ENCODE measurements at places on chromosomes 1 and 21. TPM values are rescaled to one million over a fixed set of nuclear protein-coding genes. Genes with fewer than 3 reads are reported as not detected.
A peak's percentile ranks its signal among the peaks of the same experiment; 100 is the strongest.

GRCh38 chr1:41708332-41708731 lies 210.4 kb downstream of the HIVEP3 start:
- no peak for DNase-seq

Gene MARK1
- 105 TPM for total RNA-seq

Gene PIAS3
- 20.3 TPM for total RNA-seq

- no peak for DNase-seq
These were observed 42.7 kb downstream of the RGL1 start for GRCh38 chr1:183847641-183848040.

Gene NOS1AP
- 12.7 TPM for total RNA-seq

- DNase-seq, result peak; percentile 85
These were observed 48.2 kb upstream of the LRP8 start for GRCh38 chr1:53376041-53376461.

GRCh38 chr21:42756580-42757250 lies 103.3 kb downstream of the PDE9A start:
- DNase-seq, result no peak

Gene COL24A1
- 0.15 TPM for total RNA-seq

- no peak for DNase-seq
These were observed 37.4 kb upstream of the SLC30A1 start for GRCh38 chr1:211616231-211616964.

Gene TGFBR3
- 0.98 TPM for total RNA-seq

DNA sequence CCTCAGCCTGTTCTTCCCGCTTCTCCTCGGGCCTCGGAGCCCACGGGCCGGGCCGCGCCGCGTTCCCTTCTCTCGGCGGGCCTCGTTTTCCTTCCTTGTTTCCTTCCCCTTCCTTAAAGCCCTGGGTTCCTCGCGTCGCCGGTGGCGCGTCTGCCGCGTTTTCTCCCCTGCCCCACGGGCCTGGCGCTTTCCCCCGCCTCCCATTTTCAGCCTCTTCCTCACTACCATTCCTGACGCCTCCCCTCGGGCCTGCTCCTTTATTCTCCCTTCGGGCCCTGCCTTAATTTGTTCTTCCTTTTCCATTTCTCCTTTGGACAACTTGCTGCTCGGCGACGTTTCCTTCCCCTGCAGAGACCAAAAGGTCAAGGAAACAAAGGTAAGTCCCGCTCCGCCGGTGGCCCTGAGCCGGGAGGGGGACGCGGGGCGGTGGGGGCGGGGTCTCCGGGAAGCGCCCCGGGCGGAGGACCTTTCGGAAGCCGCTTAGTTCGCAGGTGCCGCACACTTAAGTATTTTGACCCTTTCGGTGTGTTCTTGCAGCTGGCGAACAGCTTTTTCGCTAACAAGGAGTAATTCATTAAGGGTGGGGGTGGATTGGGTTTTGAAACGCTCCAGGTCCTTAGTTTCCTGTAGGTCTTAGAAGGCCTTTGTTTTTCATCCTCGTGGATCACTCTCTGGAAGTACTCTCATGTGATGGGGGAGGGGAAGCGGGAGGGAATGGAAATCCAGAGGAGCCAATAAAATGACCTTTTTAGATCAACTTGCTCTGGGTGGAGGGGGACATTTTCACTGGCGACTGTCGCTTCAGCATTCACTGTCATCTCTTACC lies 780 bp downstream of the YTHDF2 start:
- peak; percentile 72 for DNase-seq

Gene CADM3
- total RNA-seq, result 165 TPM

Gene C1QC
- not detected for total RNA-seq

Gene OR2M3
- not detected for total RNA-seq

GRCh38 chr1:115239426-115239825 lies 98.6 kb downstream of the NGF start:
- no peak for DNase-seq

Gene OR2G3
- not detected for total RNA-seq

Gene SPRR4
- total RNA-seq, result not detected

Gene BTBD8
- 13.4 TPM for total RNA-seq

Gene TCHHL1
- total RNA-seq, result not detected

DNA sequence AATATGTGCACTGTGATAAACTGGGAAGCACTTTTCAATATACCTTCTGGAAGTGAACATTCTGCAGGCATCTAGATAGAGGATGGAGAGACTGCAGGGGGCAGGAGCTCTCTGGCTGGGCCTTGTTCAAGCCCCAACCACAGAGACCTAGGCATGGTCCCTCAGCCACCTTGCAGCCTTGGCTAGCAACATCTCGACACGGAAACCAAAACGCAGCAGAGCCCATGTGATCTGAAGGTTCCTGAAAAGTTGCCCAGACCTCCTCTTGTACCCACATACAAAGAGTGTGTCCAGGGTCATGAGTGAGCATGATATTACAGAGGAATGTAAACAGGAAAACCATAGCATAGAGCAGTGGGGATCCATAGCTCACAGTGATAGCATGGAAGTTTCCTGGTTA lies 33.1 kb upstream of the SAMD11 start:
- DNase-seq, result no peak

Gene DMAP1
- 62.6 TPM for total RNA-seq

GRCh38 chr1:96971849-96972602 lies 250.4 kb downstream of the PTBP2 start:
- no peak for DNase-seq

GRCh38 chr1:179017383-179018326 lies 8.0 kb upstream of the FAM20B start:
- no peak for DNase-seq

GRCh38 chr1:197924516-197925123 lies 7.4 kb downstream of the LHX9 start:
- no peak for DNase-seq

- no peak for DNase-seq
These were observed 60.5 kb downstream of the KLHDC7A start for GRCh38 chr1:18541046-18541795.

Gene CEP350
- total RNA-seq, result 36.6 TPM

GRCh38 chr1:31390071-31390470 lies 17.2 kb upstream of the FABP3 start:
- no peak for DNase-seq

- no peak for DNase-seq
These were observed 63.4 kb upstream of the SRSF10 start for GRCh38 chr1:24043345-24044032.

DNA sequence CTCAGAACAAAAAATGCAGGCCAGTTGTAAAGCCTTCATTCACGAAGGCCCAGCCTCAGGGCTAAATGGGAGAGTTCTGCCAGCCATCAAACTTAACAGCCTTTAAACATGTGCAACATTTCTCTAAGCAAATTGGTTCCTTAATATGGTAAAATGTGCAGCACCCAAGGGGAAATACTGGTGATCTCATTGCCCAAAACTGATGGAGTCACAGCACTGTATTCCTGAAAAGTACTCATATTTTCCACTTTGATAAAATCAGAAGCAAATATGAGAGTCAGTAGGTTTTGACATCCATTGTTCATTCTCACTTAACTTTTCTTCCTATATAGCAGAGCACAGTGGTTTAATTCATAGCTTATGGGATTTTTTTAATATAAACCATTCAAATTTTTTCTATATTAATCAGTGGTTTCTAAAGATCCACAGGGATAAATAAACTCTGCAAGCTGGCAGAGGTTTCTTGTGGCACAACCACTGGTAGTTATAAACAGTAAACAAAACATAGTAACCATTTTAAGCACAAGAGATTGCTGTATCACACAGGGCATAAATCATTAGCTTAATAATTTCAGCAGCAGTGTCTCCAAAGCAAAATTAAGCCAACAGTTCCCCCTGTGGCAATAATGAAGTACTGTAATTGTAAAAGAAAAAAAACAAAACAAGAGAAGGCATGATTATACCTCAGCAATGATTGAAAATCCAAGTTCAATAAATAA lies 106.9 kb upstream of the LYPLAL1 start:
- DNase-seq, result no peak

Gene GIPC2
- not detected for total RNA-seq

GRCh38 chr1:174982971-174983689 lies 16.6 kb upstream of the CACYBP start:
- no peak for DNase-seq

Gene ADAMTS5
- total RNA-seq, result 22.5 TPM

Gene TLR5
- not detected for total RNA-seq

GRCh38 chr1:3014443-3015268 lies 6.6 kb upstream of the ACTRT2 start:
- no peak for DNase-seq

Gene ELK4
- total RNA-seq, result 20.0 TPM

DNA sequence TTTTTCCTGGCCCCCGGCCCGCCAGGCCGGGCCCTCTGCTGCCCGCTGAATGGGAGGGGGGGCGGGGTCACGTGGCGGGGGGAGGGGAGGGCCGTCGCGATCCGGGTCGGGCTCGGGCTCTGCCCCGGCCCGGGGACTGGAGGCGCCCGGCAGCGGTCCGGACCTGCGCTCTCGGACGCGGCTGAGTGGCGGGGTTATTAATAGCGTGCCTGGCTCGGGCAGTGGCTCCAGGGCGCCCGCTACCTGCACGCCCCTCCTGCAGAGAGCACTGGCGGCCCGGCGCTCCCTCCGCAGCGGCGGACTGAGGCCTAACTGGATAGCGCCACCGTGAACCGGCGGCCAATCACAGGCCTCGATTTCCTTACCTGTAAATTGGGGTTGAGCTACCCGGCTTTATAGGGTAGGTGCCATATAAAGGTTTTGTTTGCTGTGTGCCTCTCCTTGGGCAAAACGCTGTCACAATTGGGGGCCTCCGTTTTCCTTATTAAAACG lies 28.1 kb downstream of the AHDC1 start:
- DNase-seq, result no peak

DNA sequence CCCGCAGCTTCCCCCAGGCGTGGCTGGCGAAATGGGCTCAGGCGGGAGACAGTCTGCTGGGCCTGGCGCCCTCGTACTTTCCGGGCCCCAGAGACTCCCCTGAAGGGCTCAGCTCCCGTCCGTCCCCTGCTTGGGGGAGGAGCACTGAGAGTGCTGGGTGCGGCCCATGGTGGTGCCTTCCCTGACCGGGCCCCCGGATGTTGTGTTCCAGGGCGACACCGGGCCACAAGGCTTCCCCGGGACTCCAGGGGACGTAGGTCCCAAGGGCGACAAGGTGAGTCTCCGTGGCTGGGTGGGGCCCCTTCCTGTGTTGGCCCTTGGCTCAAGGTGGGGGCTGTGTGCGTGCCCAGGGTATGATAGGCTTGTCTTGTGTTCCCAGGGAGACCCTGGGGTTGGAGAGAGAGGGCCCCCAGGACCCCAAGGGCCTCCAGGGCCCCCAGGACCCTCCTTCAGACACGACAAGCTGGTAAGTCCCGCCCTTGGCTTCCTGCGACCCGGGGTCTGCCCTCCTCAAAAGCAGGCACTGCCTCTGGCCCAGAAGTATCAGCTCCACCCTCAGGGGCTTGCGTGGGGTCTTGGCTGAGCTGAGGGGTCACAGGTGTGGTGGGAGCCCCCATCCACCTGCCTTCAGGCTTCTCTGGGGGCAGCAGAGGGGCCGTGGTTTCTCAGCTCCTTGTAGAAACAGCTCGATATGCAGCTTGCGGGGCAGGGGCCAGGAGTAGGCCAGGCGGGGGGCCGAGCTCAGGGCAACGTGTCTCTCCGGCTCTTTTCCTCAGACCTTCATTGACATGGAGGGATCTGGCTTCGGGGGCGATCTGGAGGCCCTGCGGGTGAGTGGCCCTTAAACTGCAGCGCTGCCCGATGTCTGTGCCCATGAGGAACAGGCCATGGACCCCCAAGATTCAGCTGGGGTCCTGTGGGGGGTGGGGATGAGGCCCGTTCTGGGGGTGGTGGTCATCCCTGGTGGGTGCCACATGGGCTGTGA lies 62.3 kb downstream of the SLC19A1 start:
- no peak for DNase-seq

DNA sequence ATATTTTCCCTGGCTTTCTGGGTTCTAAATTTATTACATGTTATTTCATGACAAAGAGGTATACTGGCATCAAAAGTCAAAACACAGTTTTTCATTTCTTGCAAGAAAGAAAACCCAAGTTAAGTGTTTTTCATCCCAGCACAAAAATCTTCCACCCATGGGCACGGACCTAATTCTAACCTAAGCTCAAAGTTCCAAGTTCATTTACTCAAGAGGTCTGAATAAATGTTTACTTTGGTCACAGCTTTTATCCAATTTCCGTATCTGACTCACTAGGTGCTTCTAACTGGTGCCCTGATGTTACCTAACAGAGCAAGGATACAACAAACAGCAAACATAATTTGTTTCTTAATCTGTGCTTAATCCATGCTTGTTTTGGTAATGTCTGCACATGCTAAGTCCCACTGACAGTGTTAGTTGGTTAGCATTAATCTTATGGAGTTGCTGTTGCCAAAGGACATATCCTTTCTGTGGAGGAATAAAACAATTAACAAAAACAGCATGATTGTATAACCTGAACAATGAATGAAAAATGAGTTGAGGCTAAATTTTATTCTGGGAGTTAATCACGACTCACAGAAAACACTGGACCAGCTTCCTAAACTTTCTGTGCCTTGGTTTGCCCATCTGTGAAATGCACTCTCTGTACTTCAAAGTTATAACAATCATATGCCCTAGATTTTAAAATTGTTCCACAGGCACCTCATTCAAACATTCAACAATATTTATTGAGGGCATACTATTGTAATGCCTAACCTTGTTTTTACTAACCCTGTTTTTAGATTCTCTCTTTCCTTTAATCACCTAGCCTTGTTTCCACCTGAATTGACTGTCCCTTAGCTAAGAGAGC lies 4.2 kb upstream of the CHD1L start:
- DNase-seq, result no peak

DNA sequence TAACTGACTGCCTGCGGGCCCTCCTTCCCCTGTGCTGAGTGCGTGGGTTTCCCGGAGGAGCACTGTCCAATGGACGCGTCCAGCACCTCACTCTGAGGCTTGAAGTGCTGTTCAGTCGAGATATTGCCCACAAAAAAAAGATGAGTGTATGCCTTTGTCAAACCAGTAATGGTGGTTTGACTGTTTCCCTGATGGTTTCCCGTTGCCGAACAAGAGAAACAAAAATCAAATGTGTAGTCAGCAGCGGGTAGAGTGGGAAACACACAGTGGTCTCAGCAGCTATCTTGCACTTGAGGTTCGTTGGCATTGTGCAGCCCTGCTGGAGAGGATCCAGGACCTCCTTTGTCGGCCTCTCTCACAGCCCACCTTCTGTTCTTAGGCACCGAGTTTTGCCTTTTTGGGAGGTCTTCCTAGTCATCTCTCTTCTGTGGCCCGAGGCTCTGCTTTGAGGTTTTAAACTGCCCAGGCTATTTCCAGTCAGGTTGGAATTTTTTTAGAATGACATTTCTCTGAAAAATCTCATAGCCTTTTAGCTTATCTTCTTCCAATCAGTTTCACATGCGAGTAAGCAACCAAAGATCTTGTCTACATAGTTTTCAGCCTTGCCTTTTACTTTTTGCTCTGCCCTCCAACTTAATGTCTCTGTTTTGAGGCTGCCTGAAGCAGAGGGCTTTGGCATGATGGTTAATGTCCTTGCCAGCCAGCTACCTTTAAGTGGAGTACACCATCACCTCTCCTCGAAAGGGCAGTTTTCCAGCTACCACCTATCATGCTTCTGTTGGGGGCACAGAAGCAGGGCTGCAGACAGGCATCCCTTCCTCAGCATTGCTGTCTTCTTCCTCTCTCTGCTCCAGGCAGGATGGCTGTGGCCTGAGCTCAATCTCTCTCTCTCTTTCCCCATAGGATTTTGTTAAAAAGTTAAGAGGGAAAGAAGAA lies 132.3 kb downstream of the URB2 start:
- no peak for DNase-seq

Gene FCRL1
- total RNA-seq, result not detected

- DNase-seq, result no peak
These were observed 222.7 kb upstream of the GJB5 start for GRCh38 chr1:34532113-34532512.

GRCh38 chr1:165928075-165928731 lies 100.8 kb downstream of the UCK2 start:
- peak; percentile 65 for DNase-seq

- no peak for DNase-seq
These were observed 139.9 kb downstream of the DSCAM start for GRCh38 chr21:40706806-40707655.
